HCT116 (cell line): ENCODE measurements at places on chromosomes 11 and 22.

DNA sequence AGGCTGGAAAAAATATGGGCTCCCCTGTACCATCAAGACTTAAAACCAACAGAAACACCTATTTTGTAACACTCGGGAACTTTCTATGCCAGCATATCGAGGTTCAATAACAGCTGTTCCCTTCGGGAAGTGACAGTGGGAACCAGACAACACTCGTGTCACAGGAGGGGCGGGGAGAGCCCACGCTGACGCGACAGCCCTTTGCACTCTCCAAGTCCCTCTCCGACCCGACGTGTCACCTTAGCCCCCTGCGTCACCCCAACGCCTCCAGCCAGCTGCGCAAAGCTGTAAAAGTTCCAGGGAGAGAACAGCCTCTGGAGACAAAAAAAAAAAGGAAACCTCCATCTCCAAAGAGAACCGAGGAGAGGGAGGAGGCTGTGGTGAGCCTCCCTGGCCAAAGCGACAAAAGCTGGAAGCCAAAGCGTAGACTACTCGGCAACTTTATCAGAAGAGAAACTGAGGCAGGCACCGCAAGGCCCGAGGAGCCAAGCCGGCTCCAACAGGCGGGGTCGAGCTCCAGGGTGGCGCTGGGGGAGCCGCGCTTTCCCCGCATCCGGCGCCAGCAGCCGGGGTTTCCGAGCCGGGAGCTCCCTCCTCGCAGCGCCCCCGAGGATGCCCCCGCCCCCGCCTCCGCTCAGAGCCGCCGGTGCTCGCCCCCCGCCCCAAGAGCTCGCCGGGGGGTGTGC lies 751 bp downstream of the ARFGAP3 start:
- DNase-seq: no peak

- DNase-seq: no peak
Measured at GRCh38 chr11:65014726-65015227, 817 bp downstream of the ARL2 start.

DNA sequence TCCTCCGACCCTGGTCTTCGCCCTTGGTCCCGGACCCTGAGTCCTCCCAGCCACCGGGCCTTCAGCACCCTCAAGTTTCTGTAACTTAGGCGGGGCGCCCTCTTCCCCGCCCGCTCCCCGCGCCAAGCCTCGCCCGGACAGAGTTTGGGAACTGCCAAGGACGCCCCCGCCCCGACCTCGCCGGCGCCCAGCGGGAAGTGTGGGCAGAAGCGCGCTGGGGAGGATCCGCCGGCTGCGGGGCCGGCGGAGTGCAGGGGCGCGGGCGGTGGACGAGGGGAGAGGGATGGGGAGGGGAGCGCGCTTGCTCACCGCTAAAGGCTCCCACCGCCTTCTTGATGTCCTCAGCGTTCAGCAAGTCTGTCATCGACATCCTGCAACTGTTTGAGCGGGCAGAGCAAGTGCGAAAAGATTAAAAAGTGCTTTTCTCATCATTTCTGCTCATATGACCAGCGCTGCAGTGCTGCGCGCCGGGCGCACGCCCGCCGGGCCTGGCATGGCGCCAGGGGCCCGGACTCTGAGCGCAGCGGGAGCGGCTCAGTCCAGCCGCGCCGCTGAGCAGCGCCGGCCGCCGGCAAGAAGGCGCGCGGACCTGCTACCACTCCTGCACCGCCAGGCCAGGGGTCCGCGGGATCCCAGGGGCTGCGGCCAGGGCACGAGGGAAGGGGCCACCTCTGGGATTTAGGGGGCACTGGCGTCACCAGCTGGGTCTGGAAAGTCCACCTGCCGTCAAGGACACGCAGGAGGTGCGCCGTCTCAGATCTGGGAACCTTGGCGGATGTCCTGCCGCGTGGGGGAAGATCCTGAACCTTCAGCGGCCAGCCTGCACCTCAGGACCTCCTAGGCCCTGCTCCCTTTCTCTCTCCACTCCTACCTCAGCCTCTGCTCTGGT lies at the start of gene PVALB:
Gene PVALB, minus strand, starts transcription at position 400 of the 889 bp plus-strand sequence. Its CDS starts 30 bp downstream, at position 370.
- no peak for DNase-seq

DNA sequence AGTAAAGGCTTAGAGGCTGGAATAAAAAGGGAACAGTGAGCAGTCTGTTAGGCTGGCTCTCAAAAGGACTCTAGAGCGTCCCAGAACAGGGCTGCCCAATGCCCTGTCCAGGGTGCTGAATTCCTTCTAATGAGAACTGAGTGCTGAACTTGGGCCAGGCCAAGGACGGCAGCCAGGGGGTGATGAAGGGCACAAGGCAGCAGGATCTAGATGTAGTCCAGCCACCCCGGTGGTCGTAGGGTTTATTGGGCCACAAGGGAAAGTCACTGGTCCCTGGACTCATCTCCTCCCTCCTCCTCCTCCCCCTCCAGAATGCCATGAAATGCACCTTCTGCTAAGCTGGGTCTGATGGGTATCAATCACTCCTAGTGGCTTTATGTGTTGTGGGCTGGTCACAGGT lies 19.2 kb downstream of the NPTXR start:
- DNase-seq: no peak

DNA sequence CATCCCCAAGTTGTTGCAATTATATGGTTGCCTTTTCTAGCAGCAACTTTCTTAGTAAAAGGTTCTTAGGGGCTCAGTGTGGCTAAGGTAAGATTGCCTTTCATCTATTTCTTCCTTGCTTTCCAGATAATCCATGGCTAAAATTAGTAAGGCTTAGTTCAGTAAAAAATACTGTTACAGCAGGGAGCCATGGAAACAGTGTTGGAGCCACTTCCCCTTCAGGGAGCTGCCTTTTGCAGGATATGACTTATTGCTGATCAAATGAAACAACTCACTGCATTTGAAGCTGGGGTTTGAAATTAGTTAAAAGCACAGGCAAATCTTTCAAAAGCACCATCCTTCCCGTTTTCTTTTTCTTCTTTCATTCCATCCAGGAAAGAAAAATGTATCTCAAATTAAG lies 184.3 kb downstream of the C11orf87 start:
- no peak for DNase-seq

DNA sequence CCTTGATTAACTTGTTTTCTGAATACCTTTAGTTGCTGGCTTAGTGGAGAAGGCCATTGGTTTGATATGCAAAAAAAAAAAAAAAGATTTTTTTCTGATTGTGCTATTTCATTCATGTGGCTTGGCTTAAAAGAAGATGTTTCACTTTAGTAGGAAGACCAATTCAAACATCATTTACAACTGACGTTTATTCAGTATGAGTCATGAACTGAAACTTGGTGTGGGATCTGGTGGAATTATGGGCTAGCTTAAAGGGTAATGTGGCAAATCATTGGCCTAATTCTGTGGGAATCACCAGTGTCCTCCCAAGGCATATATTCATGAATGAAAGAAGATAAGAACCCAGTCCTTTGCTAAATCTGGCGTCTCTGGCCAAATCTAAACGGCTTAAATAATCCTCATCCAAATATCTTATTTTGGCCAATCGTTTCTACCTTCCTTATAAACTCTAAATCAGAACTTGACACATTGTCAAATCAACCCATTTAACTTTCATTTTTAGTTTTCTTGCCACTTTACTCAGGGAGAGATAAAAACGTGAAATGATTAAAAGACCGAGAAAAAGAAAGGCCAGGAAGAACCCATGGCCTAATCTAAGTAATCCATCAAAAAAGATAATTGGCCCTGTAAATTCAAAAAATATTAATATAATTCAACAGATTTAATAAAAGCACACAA lies 77.0 kb downstream of the DDIAS start:
- no peak for DNase-seq

GRCh38 chr22:37509059-37509860 lies 10.0 kb downstream of the CARD10 start:
- no peak for DNase-seq

DNA sequence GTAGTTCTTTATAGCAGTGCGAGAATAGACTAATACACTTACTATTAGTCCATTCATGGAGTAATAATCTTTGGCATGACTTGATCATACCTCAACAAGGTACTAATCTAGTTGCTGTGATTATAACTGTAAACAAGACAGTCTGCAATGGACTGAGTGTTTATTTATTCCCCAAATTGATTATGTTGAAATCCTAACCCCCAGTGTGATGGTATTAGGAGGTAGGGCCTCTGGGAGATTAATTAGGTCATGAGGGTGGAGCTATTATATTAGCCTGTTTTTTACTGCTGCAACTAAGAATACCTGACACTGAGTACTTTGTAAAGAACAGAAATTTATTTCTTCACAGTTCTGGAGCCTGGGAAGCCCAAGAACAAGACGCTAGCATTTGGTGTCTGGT lies 30.9 kb upstream of the CSNK2A3 start:
- no peak for DNase-seq

DNA sequence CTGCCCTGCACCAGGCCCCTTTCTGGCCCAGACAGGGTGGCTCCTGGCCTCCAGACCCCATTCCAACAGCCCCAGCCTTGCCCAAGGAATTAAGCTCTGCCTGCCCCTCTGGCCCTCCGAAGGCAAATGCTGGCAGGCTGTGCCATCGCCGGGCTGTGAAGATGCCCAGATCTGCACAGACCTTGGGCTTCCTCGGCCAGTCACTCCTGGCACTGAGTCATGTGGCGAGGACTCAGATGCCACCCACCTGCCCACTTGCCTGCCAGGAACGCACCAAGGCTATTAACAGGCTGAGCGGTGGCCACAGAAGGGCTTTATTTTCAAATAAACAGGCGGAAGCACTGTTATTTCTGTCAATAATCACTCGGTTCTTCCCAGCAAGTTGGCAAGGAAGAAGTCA lies 50.3 kb upstream of the TTLL12 start:
- DNase-seq: no peak

DNA sequence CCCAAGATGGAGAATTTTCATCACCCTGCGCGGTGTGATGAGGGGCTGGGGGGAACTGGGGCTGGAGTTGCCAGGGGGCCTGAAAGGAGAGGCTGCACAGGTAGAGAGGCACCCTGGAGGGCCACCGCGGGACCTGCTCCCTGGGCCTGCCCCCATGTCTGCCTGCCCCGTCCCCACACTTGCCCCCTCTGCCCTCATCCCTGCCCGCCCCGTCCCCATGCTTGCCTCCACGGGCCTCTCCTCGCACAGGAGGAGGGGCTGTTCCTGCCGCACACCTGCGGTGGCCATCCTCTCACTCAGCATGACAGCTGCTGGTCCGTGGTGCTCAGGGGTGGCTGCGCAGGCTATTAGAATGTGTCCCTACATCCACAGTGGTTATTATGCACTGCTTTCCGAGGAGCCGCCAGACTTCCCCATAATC lies 43.5 kb downstream of the LINC01488 start:
- DNase-seq: no peak

- DNase-seq: no peak
Measured at GRCh38 chr22:43110927-43111623, 525 bp downstream of the BIK start.

DNA sequence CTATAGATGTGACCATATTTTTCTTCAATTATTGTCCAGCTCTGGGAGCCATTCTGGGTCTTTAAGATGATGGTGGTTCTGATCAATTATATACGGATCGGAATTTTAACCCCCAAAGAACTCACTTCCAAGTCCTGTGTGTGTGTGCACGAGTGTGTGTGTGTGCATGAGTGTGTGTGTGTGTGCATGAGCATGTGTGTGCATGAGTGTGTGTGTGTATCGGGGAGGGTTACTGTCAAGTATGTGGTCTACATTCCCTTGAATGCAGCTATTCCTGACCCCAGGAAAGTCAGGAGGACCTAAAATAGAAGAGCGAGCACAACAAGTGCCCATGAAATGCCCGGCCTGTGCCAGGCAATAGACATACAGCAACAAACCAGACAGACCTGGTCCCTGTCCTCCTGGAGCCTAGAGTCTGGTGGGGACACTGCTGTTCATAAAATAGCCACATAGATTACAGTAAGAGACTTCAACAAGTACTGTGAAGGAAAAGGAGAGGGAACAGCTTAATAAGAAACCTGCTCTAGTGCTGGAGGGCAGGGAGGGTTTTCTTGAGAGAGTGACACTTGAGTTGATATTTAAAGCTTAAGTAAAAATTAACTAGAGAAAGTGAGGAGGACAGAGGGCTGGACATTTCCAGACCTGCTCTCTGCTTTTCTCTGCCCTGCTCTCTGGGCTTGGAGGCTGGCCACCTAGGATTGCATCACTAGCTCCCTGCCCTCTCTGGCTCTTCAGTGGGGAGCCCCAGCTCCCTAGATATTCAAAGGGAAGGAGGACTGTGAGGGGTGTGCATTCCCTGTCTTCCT lies 66.1 kb upstream of the SPON1 start:
- no peak for DNase-seq

GRCh38 chr11:130439160-130439519 lies 9.3 kb upstream of the ADAMTS15 start:
- no peak for DNase-seq

DNA sequence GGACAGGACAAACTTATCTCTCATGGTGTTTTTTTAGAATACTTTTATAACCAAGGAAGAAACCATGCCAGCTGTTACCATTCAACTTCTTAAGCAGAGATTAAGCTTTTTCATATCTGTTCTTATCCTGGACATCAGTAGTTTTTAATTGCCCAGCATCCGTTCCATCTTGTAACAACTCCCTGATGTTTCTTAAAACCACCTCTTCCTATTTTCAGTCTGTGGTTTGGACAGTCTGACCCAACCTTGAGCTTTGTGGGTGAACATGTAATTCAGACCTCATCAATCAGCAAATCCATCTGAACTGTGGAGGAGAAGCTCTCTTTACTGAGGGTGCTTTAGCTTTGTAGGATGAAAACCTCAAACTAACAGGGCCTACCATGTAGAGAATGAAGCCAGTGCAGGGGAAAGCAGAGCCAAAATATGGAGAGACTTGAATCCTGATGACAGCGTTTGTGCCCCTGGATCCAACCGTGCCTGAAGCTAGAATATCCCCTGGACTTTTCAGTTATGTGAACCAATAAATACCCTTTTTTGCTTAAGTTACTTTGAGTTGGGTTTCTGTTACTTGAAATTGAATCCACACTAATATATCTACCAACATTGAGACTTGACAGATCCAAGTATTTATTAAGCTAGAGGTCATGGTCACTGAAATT lies 9.4 kb downstream of the TUG1 start:
- DNase-seq: no peak

DNA sequence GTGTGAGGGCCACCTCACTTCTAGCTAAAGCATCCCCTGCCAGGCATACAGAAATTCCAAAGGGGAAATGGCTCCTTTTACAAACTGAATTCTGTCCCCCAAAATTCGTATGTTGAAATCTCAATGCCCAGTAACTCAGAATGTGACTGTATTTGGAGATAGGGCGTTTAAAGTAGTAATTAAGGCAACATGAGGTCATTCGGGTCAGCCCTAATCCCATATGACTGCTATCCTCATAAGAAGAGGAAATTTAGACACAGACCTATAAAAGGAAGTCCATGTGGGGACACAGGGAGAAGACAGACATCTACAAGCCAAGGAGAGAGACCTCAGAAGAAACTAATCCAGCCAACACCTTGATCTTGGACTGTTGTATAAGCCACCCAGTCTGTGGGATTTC lies 119.1 kb downstream of the CHST1 start:
- DNase-seq: no peak
